ENCODE measurements at places on chromosomes 6 and 20. TPM values are rescaled to one million over a fixed set of nuclear protein-coding genes. Genes with fewer than 3 reads are reported as not detected.

- peak; percentile 63 for DNase-seq
Observed at GRCh38 chr6:89433252-89434149, 549 bp downstream of the ANKRD6 start.

DNA sequence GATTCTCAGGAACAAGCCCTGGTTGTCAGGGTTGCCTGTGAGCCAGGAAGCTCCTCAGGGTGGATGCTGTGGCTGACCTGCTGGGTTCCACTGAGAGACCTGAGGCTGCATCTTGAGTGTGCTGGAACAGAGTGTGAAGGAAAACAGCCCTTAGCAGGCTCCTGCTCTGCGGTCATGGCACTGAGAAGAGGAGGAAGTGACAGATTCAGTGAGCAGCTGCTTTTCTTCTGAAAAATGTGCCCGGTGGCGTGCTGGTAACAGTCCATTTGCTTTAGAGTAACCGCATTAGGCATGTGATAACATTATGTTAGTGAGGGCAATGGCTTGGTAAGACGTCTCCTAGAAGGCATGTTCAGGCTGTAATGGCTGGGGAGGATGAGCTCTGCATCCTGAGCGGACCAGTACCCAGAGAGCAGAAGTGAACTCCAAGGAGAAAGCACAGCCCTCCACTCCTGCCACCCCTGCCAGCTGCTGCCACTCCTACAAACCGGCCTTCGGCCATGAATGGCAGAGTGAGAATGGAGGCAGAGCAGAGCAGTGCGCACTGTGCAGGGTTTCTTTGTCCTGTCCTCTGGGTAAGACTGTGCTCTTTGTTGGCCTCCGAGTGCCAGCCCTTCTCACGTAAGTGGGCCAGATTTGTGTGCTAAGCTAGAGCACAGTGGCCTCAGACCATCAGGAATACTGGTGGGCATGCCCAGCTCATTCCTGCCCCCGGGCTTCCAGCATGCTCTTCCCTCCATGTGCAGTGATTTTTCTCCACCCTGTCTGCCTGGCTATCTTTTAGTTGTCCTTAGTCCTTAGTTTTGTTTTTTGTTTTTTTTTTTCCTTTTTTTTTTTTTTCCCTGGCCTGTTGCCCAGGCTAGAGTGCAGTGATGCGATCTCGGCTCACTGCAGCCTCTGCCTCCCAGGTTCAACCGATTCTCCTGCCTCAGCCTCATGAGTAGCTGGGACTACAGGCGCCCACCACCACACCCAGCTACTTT is 98.1 kb upstream of the VSTM2L start:
- no peak for DNase-seq

GRCh38 chr6:27966044-27966443 is 9.0 kb downstream of the OR2B6 start:
- DNase-seq = no peak

GRCh38 chr6:45075246-45075645 is 252.9 kb upstream of the RUNX2 start:
- no peak for DNase-seq

- no peak for DNase-seq
Observed at GRCh38 chr20:62405108-62405980, 1.7 kb downstream of the CABLES2 start.

- no peak for DNase-seq
Observed at GRCh38 chr6:169051371-169051770, 202.3 kb downstream of the THBS2 start.

DNA sequence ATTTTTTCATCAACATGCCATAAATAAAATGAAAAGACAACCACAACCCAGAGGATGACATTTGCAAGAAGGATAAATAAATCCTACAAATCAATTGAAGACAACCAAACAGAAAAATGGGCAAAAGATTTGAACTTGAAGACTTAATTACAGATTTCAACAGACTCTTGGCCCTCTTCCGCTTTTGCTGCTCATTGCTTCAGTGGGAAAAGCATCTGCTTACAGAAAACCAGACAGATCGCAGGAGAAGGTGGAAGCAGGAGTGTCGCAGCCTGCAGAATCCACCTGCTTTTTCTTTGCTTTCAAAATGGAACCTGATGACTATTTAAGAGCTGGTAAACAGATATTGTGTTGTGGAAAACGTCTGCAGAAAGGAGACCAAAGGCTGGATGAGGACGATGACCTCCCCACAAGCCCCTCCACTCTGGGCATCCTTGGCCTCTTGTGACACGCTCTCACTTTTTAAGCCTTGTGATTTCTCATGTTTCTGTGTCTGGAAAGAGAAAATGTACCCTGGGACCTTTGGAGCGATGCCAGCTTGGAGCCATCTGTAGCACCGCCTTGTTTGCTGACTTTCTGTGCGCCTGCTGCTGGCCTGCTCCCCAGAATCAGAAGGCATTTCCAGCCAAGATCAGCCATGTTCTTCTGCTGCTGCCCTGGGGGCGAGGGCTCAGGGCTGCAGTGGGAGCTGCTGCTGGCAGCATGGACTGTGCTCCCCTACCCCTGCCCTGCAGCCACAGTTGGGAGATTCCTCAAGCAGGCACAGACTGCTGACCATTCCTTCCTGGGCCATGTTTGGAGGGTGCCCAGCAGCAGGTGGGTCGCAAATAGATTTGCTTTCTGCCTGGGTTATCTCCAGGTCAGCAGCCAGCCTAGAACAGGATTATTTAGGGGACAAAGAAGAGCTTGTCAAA is 3.6 kb upstream of the CSTL1 start:
- peak; percentile 66 for DNase-seq

DNA sequence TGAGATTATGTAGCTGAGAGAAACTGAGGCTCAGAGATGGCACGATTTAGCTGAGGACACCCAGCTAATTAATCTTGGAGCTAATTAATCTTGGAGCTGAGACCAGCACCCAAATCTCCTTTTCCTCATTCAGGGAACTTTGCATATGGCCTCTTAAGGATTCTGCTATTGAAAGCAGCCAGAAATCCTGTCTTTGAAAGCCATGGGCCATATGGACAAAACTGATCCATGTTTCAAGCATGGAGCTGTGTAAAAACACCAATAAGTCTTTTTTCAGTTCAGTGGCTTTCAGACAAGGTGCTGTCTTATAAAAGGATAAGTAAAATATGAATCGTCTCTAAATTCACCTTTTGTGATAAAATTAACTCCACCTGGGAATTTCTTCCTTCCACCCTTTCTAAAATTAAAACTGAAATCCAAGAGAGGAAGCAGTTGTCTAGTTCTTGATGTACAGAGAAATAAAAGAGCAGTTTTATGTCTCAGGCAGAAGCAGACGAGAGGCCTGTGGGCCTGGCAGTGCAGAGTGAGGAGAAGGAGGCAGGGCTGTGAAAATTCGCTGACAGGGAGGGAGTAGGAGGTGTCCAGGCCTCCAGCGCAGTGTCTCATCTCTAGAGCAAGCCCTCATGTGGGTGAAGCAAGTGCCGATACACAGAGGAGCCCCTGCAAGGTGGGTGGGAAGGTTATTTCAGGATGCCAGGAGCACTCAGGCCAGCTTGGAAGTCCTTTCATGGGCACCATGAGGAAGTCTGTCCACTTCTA is 266.9 kb downstream of the UST start:
- DNase-seq = no peak

DNA sequence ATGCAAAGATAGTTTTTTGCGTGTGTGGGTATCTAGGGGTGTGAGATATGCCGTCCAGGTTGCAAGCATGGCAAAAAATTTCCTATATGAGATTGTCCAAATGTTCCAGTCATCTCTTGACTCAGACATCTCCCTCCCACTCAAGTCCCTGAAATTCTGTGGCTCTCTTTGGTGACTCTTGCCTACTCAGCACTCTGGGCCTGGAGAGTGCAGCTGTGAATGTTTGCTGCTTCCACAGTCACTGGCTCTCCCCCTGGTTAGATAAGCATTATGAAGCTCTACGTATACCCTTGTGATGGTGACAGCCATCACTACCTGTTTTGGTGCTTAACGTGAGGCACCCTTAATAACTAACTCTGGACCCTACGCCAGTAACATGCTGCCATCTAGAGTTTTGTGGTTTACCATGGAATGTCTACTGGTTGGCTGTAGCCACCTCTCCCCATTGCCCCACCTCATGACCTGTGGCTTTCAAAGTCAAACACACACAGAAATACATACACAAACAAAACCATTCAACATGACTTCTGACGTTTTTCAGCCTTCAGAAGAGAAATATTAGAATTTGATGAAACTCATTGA is 621.9 kb upstream of the CITED2 start:
- DNase-seq = no peak

DNA sequence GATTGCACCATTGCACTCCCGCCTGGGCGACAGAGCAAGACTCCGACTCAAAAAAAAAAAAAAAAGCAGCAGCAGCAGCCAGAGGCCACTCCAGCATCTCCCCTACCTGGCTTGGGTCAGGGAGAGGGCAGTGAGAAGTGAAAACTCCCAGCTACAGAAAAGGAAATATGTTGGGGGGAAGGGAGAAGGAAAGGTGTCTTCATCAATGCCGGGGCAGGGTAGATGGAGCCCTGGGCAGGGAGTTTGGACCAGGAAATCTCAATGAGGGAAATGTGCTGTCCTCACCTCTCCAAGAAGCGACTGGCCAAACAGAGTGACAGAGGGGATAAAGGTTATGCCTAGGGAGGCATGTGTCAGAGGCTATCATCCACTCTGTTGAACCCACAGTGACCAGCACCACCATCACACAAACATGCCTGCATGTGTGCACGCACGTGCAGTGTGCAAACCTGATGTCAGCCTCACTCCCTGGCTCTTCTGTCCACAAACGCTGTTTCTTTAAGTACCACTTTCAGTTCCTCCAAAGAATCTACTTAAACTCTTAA is 887 bp upstream of the AIF1 start:
- no peak for DNase-seq

DNA sequence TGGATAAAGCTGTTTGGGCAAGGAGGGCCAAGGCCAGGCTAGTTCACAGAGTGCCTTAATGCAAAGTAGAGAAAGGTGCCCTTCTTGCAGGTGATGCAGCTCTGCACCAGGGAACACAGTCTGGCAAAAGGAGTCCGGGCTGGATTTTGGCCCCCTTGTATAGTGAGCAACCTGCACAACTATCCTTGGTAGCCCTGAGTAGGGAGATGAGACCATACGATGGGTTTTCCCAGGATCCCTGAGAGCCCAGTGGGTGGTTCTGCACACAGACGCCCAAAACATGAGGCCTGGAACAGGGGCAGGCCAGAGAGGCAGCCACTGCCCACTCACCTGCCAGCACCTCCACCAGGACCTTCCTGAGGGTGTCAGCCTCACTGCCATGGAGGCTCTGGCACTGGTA is 2.0 kb downstream of the TREM2 start:
- no peak for DNase-seq

The TOMM34 gene
- total RNA-seq = 19.3 TPM

The STMND1 gene
- total RNA-seq = 0.27 TPM

The SEL1L2 gene
- not detected for total RNA-seq

The OR12D3 gene
- not detected for total RNA-seq

The RFX6 gene
- total RNA-seq = not detected

The GID8 gene
- total RNA-seq = 27.2 TPM

The PNPLA1 gene
- 0.22 TPM for total RNA-seq
